ENCODE measurements at places on chromosomes 6 and 20.

DNA sequence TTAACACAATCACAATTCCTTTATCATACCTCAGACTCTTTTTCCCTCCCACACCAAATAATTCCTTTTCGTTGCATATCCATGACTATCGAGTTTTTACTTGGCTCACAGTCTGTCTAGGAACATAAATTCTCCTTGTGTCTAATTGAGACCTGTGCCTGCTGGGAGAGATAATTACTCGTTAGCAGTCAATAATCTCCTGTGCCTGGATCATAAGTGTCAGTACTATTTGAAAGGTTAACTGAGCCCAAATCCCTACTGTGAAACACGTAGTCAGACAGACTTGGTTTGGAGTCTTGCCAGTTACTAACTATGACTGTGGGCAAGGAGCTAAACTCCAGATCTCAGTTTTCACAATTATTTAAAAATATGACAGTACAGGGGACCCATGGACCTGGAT is 5.7 kb upstream of the CTNNBL1 start:
- DNase-seq = no peak

DNA sequence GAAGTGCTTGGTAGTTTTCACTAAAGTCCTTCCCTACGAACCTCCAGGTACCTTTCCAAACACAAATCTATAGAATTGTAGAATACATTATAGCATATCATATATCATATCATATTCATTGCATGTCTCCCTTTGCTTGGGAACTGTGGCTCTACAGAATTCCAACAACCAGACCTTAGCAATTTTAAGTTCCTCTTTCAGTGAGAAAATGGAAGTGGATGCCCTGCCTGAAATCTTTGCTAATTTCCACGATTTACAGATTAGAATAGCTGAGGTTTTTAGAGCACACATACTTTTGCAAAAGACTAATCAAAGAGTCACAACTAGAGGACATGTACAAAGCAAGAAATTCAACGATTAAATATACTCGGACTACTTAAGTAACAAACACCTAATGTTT is 78.6 kb downstream of the TNFRSF21 start:
- DNase-seq = no peak

DNA sequence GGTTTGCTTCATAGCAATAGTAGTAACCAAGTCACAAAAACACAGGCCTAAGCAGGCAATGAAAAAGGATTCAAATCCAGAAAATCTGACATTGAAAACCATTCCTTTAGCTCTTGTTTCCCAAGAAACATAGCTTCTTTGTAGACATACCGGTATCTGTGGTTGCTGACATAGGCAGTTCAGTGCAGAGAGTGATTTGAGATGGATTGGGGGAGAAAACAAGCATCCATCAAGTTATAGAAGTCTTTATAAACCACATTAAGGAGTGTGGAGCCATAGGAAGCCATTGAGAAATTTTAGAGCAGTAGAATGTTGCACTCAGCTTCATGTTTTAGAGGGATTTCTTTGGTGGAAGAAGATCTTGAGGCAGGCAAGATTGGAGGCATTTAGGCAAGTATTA is 91.2 kb upstream of the MARCKS start:
- no peak for DNase-seq

- no peak for DNase-seq
Measured at GRCh38 chr20:50285376-50286173, 94.9 kb downstream of the CEBPB start.

DNA sequence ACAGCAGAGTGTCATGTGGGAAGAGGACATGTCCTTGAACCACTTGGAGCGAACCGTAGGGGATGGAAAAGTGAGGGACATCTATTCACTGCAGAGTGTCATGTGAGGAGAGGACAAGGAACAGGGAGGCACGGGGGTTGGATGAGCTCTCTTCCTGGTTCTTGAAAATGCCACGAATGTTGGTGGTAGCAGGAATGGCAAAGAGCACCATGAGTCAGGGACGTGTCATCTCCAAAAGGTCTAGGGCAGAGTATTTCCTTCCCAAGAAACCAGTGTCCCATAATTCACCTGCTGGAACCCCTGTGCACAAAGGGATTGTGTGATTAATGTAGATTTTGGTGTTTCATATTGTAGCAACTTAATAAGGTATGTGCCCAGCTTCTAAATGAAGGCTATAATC is 136.8 kb downstream of the BFSP1 start:
- no peak for DNase-seq

DNA sequence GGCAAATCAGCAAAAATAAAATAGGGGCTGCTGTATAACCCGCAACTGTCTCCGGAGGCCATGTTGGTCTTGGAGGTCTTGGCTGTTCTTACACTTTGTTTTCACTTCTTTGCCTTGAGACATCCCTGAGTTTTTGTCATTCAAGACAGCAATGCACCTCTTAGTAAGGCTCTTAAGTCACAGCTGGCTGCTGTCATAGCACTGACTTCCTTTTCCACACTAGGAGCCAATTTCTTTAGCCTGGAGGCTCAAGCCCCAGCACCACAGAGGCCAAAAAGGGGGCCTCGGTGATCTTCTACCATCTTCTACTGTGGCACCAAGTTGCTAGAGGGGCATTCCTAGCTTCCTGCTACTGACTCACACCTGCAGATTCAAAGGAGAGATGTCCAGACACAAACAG is 536.3 kb downstream of the CDH26 start:
- DNase-seq = no peak

- no peak for DNase-seq
Measured at GRCh38 chr6:41494212-41495110, 51.7 kb upstream of the FOXP4 start.

DNA sequence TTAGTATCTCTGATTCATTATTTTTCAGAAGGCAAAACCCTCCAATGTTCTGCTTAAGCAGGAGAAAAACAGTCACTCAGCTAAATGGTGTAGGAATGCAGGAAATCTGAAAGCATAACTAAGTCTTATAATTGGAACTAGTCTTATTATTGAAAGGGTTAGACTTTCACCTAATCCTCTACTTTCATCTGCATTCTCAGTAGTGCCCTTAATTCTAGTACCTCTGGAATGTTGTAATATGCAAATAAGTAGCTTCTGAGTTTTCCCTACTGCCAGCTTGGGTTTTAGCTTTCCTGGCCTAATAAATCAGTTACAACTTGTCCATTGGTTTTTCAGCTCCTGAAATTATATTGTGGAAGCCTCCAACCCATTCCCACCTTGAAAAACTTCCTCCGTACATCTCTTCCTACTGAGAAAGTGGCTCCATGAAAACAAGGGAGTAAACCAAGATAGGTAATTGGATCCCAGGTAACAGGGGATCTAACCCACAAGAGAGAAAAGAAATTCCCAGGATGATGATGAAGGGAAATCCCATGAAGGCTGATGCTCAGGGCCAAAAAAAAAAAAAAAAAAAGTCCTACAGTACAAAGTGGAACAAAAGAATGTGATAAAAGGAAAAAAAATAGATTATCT is 147.0 kb downstream of the TBC1D32 start:
- no peak for DNase-seq

GRCh38 chr6:53728570-53729194 is 63.1 kb upstream of the KLHL31 start:
- peak; percentile 57 for DNase-seq

- peak; percentile 37 for DNase-seq
Measured at GRCh38 chr6:81751388-81752083, 945 bp downstream of the TENT5A start.

- no peak for DNase-seq
Measured at GRCh38 chr6:86683132-86683908, 254.0 kb upstream of the HTR1E start.

- no peak for DNase-seq
Measured at GRCh38 chr6:25866011-25866410, 8.0 kb downstream of the SLC17A3 start.

DNA sequence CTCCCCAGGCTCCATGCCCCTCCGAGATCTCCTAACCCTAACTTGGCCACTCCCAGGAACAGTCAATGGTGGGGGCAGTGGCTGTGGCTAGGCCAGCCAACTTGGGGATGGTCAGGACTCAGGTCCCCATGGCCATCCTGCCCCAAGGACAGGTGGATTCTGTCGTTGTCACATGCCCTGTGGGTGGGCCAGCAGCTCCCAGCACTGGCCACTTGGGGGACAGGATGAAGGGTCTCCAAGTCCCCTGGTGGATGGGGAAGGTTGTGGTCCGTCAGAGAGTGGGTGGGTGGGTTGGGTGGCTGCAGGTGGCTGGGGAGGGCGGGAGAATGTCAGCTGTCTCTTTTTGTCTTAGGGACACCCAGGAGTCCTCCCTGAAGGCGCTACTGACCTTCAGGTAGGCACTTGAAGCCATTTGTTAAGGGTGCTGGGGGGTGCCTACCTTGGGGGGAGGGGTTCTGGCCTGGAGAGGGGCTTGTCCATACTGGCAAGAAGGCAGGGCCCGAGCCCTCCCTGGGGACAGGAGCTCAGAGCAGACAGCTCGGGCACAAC is 5.5 kb downstream of the COL9A3 start:
- DNase-seq = no peak

- no peak for DNase-seq
Measured at GRCh38 chr6:52262620-52263344, 18.5 kb upstream of the IL17F start.

DNA sequence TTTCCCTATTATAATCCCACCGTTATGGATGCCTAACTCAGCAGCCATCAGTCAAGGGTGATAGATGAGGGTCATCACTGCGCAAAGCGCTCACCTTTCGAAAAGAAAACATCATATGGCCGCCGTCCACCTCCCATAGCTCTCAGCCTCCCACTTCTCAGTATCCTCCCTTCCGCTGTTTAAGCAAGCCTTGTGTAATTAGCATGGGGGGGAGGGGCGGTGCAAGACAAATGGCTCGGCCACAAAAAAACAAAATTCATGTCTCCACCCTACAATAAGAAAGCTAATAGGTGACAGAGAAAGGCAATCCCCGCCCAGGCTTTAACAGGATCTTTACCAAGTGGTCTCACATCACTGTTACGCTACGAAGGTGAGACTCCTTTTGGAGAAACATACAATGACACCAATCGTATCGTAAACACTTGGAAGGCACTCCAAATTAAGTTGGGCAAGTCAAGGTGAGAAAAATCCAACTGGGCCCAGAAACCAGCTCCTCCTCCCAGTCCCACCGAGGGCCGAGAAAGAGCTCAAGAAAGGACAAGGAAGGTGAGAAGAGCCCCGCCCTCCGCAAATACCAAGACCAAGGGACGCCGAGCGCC is 645 bp downstream of the DDX39B start:
- DNase-seq = peak; percentile 64

DNA sequence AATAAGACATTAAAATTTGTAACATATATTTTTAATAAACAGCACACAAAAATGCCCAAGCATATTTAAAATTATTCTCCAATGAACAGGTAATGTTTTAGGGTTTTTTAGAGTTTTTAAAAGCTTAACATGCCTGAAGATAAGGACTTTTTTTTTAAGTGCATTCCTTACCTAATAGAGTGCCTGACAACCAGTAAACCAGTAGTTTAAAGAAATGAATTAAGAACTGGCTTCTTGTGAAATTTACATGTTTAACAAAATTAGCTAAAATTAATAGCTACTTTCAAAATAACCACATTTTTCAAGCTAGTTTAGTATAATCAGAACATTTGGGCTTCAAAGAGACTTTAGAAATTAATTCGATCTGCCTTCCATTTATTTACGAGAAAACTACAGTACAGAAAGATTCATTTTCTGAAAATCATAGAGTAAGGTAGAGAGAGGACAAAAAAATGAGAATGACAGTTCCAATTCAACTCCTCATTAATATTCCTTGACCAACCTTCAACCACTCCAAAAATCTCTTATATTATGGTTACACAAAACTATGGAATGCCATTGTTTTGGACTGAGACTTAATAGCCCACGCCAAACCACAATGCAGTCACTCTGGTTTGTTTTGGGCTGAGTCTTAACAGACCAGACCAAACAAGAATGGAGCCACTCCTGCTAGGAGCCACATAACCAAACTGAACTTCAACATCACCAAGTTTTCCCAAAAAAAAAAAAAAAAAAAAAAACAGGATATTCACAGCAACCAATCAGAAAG is 5.7 kb upstream of the PLN start:
- DNase-seq = no peak

GRCh38 chr20:46014517-46015396 is 6.0 kb downstream of the MMP9 start:
- DNase-seq = no peak

DNA sequence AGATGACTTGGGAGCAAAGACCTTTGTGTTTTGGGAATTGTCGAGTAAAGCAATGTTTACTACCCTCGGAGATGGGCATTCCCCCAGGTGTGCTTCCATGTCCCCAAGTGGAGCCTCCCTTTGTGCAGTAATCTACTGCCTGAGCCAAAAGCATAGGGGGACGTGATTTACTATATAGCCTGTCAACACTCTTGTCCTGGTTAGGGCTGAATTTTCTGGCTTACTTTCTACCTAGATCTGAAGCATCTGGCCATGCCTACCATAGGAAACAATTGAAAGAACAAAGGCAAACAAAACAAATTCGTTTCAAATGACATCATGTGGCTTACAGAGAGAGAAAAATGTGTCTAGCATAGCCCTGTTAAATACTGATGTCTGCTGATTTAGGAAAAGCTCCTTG is 350.6 kb downstream of the SAMD5 start:
- no peak for DNase-seq

GRCh38 chr20:37384683-37385174 is 38.8 kb downstream of the SRC start:
- DNase-seq = peak; percentile 85

- DNase-seq = no peak
Measured at GRCh38 chr6:80940976-80941375, 811.5 kb downstream of the TENT5A start.

- DNase-seq = no peak
Measured at GRCh38 chr6:39530201-39530759, 194.9 kb downstream of the KIF6 start.

GRCh38 chr6:15352220-15352619 is 106.4 kb downstream of the JARID2 start:
- no peak for DNase-seq

DNA sequence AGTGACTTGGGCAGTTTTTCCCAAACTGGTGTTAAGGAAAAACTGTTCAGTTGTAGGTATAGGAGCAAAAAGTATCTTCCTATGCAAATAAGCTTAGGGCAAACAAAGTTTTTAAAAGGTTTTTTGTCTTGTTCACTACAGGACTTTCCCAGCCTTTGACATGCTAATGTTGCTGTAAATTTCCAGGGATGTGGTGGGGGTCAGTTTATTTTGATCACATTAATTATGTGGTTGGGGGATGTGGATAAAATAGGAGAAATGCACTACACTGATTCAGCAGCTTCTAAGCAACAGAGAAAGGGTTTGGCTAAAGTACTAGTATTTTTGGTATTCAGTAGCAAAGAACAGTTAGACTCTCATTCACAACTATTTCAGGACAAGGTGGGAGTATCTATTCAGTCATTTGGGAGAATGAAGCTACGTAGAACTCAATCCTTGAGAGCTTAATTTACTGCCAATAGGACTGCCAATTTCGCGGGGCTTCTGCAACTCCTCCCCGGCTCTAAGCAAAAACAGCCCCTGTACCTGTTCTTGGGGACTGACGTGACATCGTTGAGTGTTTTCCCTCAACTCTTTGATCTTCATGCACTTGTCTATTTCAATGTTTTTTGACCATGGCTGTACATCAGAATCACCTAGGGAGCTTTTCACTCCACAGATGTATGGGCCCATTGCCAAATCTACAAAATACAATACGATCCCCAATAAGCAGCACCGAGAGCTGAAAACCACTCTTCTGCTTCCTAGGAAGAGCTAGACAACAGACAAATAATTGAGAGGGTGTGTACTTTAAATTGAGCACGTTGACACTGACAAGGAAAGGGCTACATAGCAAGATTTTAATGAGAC is 94.8 kb upstream of the NHSL1 start:
- DNase-seq = no peak

GRCh38 chr20:3452136-3452535 is 18.7 kb upstream of the ATRN start:
- no peak for DNase-seq

Measured in activated CD8-positive, alpha-beta memory T cell treated with anti-CD3 and anti-CD28 coated beads, Interleukin-2, amount 50 U/mL, for 4 hours (primary cell).